Activated CD4-positive, alpha-beta T cell treated with anti-CD3 and anti-CD28 coated beads, Interleukin-2, amount 50 U/mL, for 48 hours (primary cell): ENCODE measurements at places on chromosomes 2 and 18.

GRCh38 chr2:220789961-220790360 is 782.1 kb downstream of the EPHA4 start:
- no peak for DNase-seq

- DNase-seq = no peak
Measured at GRCh38 chr2:5374762-5375161, 317.4 kb upstream of the SOX11 start.

DNA sequence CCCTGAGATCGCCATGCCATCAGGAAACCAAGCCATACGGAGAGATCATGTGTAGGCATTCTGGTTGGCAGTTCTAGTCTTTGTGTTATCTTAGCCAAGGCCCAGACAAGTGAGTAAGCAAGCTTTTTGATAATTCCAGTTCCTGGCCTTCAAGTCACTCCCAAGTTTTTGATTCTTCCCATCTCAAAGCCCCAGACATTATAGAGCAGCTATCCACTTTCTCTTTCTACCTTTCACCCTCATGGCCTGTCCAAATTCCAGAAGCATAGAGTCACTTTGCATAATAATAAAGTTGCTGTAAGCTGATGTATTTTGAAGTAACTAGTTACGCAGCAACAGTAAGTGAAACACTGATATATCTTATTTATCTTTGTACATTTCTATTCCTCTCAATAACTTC is 26.8 kb upstream of the IL1RL1 start:
- no peak for DNase-seq

- DNase-seq = peak; percentile 68
Measured at GRCh38 chr2:85750587-85751575, 2.9 kb upstream of the ATOH8 start.

DNA sequence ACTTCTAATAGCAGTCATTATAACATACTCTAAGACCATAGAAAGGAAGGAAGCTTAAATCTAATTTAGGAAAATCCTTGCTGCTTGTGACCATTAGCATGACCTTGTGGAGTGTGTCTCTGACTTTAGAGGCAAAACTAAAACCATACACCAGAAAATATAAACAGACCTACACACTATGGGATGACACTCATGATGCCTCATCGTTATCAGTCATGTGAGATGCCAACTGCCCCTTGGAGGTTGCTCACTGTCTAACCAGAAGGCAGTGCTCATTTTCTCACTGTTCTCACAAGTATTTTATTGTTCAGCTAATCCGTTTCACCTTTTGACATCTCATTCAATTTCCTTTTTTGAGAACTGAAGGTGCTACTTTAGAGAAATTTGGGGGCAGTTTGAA is 376.9 kb downstream of the RND3 start:
- DNase-seq = no peak

DNA sequence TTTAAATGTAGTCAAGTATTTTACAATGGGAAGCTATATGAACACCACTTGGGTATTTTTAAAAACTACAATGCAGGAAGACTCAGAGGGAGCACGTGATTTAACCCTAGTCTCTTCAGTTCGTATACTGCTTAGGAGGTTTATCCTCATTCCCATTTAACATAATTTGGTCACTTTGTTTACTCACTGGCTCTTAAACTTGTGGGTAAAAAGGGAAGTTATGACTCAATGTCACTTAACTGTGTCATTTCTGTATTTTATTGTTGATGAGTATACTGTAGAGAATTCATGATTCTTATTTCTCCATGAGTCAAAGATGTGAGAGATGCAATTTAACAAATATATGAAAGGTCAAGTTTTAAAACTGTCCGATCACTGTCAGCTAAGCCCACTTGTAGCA is 48.2 kb downstream of the SLC66A3 start:
- no peak for DNase-seq

DNA sequence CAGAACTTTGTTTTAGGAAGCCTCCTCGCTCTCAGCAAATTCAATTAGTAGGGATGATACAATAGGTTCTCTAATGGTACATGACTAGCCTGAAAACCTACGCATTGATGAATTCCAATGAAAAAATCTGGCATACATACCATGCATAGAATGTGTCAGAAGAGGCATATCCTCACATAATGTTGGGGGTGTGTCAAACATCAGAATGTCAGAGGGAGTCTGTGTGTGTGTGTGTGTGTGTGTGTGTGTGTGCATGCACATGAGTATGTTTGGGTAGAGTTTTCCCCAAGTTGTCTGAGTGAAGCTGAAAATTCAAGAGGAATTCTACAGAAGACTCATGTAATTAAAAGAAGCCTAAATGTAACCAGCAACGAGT is 78.5 kb downstream of the FIGN start:
- no peak for DNase-seq

- DNase-seq = no peak
Measured at GRCh38 chr2:237244976-237245646, 159.4 kb downstream of the COPS8 start.

GRCh38 chr2:240136671-240137292 is 677 bp upstream of the COPS9 start:
- no peak for DNase-seq

DNA sequence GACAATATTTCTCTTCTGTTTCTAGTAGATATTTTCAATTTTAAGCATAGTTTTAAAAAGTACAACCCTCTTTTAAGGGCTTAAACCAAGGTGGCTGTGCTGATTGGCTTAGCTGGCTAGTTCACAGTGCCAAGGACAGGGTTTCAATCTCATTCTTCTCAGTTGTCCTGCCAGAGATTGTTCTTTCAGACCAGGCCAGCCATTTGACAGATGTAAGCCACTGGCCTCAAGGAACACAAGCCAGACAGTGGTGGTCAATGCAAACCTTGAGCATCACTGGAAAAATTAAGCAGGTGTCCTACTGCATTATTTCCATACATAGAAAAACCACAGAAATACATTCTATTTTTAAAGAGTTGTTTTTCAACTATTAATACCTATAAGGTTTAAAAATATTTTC is 5.9 kb downstream of the RNF103 start:
- no peak for DNase-seq

- peak; percentile 43 for DNase-seq
Measured at GRCh38 chr2:46873604-46874068, 42.0 kb downstream of the MCFD2 start.

DNA sequence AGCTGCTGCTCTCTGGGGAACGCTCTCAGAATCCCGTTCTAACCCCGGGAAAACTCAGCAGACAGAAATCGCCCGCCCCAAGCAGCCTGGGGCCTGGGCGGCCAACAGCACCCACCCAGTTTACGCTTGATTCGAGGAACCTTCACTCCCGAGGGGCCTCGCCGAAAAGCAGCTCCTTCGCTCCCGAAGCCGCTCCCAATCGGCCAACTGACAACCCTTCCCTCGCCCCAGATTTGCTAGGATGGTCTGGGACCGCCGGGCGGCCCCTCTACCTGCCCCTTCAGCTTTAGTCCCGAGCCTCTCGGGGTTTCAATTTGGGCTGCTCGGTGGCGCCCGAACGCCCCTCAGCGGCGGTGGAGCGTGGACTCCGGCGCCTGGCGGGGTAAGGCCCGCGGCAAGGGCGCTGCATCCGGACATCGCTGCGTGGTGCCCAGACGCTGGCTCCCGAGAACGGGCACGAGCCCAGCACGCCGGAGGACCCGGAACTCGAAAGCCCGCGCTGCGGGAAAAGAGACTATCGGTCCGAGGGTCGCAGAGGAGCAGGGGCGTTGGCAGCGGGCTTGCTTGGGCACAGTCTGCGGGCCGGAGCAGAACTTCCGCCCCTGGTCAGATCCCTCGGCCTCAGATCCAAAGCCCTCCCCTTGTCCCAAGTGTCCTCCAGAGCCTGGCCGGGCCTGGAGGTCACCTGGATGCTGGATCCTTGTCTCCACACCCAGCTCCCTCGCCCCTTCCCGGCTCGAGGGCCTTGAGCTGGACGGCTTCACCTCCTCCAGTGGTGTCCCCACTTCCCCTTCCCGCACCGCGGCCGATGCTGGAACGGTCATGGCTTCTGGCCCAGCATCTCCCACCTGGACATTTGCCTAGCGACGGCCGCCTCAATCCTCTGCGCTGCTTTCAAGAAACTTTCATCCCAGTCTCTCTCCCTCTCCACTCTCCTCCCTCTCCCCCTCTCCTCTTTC is 3.0 kb upstream of the OTX1 start:
- DNase-seq = peak; percentile 27

- no peak for DNase-seq
Measured at GRCh38 chr2:43405829-43406228, 179.4 kb upstream of the ZFP36L2 start.

GRCh38 chr2:127049927-127050802 is 56.8 kb downstream of the BIN1 start:
- DNase-seq = peak; percentile 70

GRCh38 chr2:120323214-120323613 is 22.7 kb upstream of the INHBB start:
- DNase-seq = no peak
